Endothelial cell of coronary artery (primary cell): ENCODE measurements at places on chromosomes 12 and 14. TPM values are rescaled to one million over a fixed set of nuclear protein-coding genes. Genes with fewer than 3 reads are reported as not detected.

Gene TMEM253
- total RNA-seq = not detected in 2 replicates

Gene CLEC4C
- not detected in 2 replicates for total RNA-seq

Gene ACSS3
- total RNA-seq = 0.19 TPM in 1 of 2 replicates, not detected in the other

Gene TTC9
- total RNA-seq = under 0.01 TPM in 2 replicates

Gene KRT80
- total RNA-seq = 5.5 and 6.7 TPM in 2 replicates

Gene LRFN5
- total RNA-seq = under 0.01 and 0.47 TPM in 2 replicates
